Stimulated activated naive CD4-positive, alpha-beta T cell treated with Interleukin-2 at 50 U/mL for 16 hours (primary cell): ENCODE measurements at places on chromosomes 16 and 17.
A peak's percentile ranks its signal among the peaks of the same experiment; 100 is the strongest.

DNA sequence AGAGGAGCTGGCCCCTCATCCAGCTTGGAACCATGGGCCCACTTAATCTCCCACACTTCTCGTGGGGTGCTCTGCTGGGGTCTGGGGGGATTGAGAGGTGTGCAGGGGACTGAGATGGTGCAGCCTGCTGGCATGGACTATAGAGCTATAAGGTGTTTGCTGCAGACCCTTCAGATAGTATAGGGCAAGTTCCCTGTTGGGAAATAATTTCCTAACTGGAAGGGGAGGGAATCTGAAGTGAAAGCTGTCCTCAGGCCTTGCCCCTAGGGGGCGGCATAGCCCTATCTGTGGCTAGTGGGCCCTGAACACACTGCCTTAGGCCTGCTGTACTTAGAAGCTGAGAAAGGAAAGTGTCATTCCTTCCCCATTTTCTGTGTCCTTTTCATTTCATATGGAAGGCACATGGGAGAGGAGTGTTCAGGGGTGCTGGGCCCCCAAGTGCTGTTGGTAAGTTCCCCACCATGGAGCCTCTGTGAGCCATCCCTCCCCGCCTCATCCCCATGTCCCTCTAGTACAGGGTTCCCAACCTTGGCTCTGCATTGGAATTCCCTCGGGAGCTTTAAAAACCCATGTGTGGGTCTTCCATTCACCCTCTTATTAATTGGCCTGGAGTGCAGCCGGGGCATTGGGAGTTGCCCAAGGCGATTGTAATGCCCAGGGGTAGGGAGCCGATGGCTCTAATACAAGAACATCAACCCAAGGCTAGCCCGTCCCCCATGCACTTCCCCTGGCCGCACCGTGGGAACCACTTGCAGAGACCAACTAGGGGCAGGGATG lies 19.7 kb downstream of the GOSR2 start:
- peak; percentile 3 for DNase-seq

DNA sequence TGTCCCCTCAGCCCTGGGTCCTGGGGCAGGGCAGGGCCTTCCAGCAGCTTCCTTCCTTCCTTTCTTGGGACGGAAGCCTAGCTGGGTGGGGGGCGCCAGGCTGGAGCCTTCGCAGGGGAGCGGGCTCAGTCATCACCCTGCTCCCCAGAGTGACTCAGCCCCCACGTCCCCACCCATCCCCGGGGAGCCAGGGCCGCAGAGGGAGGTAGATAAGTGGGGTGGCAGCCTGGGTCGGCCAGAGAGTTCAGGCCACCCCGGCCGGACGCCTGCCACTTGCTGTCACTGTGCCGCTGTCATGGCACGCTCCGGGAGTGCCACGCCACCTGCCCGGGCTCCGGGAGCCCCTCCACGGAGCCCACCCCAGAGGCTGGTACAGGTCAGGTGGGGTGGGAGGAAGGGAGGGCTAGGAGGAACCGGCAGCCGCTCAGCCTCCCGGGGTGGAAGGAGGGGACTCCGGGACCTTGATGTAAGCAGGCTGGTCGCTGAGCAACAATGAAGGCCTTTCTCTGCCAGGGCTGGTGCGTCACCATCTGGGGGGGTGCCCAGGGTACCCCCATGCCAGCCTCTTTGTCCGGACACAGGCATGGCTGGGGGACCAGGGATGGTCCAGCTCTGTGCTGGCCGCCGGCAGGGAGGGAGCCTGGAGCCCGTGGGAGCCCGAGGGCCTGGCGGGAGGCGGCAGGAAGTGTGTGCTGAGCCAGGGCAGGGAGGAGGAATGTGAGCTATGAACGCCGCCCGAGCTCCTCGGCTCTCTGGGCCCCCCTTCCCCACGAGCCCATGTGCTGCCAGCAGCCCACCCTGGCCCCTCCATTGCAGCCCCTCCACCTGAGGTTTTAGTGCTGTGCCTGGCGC lies 6.6 kb downstream of the NHERF2 start:
- DNase-seq: no peak

DNA sequence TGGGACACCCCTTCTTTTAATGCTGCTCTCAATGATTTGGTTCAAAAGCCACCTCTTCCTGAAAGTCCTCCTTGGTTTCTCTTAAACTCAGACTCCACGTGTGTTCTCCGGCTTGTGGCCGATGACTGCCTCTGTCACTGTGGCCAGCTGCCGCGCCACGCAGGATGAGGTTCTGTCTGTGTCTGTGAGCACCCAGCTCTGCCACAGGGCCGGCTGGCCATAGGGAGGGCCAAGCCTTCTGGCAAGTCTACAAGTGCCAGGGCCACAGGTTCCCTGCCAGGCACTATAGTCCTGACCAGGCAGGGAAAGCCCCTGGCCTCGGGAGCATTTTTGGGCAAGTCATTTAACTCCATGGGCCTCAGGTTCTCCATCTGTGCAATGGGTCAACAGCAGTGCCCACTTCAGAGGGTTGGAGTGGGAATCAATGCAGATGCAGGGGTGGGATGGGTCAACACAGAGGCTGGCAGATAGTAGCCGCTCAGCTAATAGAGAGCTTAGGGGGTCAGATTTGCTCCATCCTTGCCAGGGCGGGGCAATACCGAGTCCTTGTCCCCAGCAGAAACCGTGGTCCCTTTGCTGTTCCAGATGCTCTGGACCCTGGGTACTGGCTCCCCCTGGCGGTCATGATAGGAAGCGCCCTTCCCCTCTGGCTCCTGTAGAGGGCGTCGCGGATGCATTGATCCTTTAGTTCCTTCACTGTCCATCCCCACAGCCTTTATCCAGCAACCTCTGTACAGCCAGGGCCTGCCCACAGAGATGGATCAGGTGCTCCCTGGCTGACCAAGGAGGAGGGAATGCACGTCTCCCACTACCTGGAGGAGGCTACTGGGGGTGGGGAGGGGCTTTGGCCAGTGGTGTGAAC lies 19.3 kb upstream of the ADGRG3 start:
- peak; percentile 74 for DNase-seq

GRCh38 chr16:28943281-28943680 lies 7.5 kb upstream of the NFATC2IP start:
- no peak for DNase-seq

DNA sequence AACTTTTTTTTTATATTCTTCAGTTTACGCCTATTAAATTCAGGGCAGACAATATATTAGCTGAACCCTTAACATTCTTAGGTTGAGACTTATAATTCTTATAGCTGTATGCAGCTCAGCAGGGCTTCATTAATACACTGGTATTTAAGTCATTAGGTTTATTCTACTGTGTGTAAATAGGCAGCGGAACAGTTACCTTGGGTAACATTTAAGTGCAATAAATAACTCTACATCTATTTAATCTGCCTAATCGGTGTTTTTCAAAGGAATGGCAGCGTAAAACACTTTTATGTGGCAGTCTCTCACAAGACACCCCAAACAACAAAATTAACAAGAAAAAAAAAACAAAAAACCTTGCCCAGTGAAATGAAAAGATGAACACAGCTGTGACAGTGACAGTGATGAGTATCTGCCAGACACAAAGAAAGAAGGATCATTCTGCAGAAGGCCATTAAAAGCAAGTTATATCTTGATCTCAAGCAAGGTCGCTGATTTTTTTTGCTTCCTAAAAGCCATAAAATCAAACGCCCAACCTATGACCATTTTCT lies 32.6 kb downstream of the KCNJ2 start:
- DNase-seq: no peak

- peak; percentile 43 for DNase-seq
Observed at GRCh38 chr17:68198931-68199836, 48.7 kb upstream of the AMZ2 start.

- DNase-seq: no peak
Observed at GRCh38 chr17:65697661-65698060, 136.2 kb upstream of the AXIN2 start.

- no peak for DNase-seq
Observed at GRCh38 chr17:2484876-2485275, 26.8 kb downstream of the METTL16 start.

DNA sequence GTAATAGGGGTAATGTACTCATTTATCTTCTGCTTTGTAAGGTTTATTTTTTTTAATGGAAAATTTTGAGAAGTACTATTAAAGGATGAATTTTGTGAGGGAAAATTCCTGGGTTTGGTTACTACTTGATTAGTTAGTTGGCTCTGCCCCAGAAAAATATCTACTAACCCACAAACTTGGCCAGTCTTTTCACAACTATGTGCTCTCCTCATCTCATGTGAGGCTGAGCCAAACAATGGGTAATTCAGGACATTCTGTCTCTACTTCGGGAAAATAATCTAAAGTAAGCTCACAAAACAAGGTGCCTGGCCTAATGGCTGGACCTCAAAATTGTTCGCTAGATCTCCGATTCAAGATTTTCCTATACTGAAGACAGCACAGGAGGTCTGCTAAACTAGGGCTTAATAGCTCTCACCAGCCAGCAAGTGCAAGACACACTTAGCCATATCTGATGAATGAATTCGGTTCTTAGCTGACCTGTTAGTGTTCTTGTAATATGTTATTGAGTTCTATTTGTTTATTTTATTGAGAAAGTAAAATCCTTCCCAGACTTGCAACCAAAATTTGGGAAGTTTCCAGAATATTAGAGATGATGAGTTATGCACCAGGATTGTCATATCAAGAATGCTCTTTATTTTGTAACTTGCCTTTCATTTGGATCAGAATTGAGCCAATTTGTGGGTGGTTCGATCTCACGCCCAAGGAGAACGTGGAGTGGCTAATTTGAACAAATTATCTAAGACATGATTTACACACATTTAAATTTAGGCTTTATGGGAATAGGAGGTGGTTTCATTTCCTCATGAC lies 5.7 kb downstream of the KCNJ16 start:
- no peak for DNase-seq

DNA sequence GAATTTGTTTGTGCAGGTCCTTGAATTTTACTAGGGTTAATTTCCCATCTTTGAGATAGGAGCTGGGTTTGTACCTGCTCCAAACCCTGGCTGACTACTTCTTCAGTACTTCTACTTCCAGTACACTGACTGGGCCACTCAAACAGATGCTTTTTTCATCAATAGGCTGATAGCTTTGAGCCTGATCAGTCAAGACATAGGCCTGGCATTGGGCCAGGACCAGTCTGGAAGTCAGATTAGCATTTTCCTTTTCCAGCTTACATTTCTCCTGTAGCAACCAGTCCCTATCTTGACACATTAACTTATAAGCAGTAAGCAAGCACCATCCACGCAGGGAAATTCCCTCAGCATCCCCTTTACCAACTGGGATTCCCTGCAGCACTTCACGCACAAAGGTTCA lies 7.5 kb upstream of the TMEM101 start:
- DNase-seq: no peak

DNA sequence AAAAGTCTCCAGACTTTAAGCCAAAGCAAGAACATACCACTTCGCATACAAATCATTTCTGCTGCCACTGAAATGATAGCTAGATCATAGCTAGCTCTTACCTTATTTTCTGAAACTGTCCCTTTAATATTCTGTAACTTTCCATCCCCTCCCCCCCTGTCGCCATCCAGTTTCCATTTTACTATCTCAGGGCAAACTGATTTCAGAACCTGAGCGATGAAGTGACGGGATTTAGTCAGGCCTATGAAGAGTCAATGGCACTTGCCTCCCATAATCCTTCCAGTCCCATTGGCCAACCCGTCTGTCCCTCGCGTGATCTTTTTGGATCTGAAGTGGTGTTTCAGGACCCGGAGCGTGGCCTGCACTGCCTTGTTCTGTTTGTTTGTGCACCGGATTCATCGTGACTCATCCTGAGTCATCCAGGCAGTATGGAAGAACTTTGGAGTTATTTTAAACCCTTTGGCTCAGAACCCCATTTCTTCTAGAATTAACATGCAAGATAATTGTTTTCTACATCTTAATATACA lies 199.8 kb upstream of the CHMP6 start:
- DNase-seq: peak; percentile 69

- DNase-seq: no peak
Observed at GRCh38 chr17:74096456-74096855, 107.0 kb upstream of the RPL38 start.

DNA sequence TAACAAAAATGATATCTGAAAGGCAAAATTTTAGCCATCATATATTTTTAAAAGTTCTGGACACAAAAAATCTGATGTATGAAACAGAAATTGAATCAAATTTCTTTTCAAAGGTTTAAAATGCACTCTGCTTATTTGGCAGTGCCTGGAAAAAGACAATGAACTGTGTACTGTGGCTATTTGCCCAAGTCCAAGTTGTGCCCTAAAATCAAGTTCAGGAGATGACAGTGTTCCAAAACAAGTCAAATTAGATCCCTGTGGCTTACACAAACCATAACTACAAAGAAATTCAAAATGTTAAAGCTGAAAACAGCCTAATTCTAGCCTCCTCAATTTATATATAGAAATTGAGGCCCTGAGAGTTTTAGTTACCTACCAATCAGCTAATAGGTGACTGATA lies 25.6 kb downstream of the CMC2 start:
- DNase-seq: no peak

- DNase-seq: no peak
Observed at GRCh38 chr17:58503866-58504265, 10.6 kb downstream of the MTMR4 start.

DNA sequence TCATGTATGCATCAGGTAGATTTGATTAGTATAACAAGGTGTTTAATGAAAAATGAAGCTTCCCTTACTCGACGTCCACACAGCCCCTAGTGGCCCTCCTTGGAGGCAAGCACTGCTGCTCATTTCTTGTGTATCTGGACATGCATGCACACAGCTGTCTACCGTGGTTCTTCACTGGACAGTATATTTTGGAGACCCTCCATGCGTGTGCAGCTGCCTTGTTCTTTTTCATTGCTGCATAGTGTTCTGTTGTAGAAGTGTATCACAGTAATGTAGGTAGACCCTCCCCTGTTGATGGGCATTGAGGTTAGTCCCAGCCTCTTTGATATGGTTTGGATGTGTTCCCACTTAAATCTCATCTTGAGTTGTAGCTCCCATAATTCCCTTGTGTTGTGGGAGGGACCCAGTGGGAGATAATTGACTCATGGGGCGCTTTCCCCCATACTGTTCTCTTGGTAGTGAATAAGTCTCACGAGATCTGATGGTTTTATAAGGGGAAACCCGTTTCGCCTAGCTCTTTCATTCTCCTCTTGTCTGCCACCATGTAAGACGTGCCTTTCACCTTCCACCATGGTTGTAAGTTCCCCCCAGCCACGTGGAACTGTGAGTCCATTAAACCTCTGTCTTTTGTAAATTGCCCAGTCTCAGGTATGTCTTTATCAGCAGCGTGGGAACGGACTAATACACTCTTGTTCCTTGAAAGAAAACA lies 6.3 kb downstream of the CMIP start:
- DNase-seq: no peak

- no peak for DNase-seq
Observed at GRCh38 chr16:64952177-64952576, 169.7 kb downstream of the CDH11 start.

DNA sequence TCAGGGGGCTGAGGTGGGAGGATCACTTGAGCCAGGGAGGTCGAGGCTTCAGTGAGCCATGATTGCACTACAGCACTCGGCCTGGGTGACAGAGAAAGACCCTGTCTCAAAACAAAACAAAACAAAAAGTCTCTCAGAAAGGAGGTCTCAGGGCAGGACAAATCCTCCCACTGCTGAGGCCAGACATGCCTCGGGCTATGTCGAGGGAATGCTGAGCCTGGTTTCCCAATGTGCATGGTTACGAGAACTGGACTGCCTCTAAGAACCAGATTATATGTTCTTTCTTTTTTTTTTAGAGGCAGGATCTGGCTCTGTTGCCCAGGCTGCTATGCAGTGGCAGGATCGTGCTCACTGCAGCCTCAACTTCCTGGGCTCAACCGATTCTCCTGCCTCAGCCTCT lies 27.6 kb downstream of the TRAP1 start:
- no peak for DNase-seq
